ENCODE measurements at places on chromosomes 16 and 17.
A peak's percentile ranks its signal among the peaks of the same experiment; 100 is the strongest.

- no peak for DNase-seq
Measured at GRCh38 chr17:48328457-48328856, 101.6 kb downstream of the SKAP1 start.

DNA sequence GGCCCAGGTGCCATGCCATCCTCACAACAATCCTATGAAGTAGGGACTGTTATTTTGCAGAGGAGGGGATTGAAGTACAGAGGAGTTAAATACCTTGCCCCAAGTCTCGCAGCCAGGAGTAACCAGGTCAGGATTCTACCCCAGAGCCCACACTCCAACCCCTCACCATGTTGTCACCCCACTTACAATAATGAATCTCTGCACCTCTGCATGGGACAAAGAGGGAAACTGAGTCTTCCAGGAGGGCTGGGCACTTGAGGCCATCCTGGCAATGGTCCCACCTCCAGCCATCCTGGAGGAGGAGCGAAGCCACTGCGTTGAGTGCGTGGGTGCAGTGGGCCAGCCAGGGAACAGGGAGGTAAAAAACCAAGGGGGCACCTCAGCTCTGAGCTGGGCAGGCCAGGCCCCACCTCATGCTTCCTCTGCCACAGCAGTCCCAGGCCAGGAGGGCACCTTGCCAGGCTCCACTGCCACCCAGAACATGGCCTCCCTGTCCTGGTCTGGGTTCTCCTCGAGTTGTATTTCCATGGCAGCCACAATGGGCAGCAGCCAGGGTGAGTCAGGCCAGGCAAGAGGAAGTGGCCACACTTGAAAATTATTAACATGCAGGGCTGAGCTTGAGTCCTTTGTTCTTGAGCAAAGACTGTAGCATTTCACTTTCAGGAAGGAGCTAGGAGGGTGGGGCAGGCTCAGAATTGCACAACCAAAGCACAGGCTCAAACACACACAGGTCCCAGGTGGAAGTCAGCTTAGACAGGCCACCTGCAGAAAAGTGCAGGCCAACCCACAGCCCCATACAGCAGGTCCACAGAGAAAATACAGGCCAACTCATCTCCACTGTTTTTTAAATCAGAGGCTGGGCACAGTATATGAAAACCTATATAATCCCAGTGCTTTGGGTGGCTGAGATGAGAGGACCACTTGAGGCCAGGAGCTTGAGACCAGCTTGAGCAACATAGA, 52.1 kb downstream of the CUEDC1 start:
- DNase-seq: peak; percentile 99

DNA sequence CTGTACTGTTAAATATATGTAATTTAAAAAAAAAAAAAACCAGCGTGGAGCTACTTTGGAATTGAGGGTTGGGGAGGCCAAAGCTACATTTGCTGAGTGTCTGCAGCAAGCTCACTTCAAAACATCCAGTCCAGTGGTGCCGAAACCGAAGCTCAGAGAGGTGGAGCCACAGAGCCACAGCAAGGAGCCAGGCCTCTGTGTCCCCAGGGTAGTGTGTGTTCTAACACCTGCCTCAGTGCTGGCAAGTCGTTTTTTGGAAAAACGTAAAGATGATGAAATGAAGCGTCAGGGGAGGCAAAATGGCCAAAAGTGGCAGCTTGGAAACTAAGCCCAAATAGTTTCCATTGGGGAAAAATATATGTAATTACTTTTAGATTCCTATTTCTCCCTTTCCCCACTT, 36.1 kb upstream of the MRC2 start:
- DNase-seq: no peak

DNA sequence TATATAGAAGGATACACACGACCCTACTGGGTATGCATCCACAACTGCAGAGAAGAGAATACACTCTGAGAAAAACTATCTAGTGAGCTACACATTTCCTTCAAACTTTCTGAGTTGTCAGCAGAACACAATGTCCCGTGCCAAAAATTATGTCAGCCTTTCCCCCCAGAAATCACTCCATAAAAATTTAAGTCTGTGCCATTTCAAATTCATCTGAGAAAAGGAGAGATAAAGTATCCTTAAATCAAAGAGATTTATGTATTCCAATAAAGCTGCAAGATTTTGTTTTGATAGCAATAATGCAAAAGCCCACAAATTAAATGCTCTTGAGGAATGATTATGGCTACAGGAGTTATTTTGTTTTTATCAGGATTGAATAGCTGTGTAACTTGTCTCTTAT, 760.1 kb downstream of the CDH11 start:
- DNase-seq: no peak

- DNase-seq: peak; percentile 30
Measured at GRCh38 chr17:5282642-5283217, 646 bp downstream of the RABEP1 start.

DNA sequence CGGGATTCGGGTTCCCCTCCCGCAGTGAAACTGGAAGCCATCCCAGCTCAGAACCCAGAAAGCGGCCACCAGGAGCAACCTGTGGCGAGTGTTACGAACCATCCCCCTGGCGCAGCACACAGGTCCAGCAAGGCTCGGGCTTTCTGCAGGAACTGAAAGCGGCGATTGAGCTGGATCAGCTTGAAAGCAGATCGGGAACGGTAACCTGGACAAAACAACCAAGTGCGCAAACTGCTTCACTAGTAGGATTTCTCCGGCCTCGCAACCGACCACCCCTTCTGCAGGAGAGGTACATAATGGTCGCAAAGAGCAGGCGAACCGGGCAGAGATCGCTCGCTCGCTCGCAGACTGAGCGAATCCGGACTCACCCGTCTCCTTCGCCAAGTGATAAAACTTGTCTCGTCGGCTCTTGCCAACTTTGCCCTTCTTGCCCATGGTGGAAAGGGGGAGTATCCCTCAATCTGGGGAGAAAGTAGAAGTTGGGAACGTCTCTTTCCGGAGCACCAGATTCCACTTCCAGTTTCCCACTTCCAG, 696 bp upstream of the PSMC5 start:
- peak; percentile 31 for DNase-seq
